ENCODE measurements at places on chromosomes 16 and 17. TPM values are rescaled to one million over a fixed set of nuclear protein-coding genes. Genes with fewer than 3 reads are reported as not detected.

PTX4 gene
- polyA plus RNA-seq = not detected

NXPH3 gene
- polyA plus RNA-seq = not detected

CCL17 gene
- polyA plus RNA-seq = not detected

SLC38A8 gene
- polyA plus RNA-seq = not detected

NAGLU gene
- polyA plus RNA-seq = 22.3 TPM

KCNH4 gene
- polyA plus RNA-seq = not detected

SCPEP1 gene
- polyA plus RNA-seq = 230 TPM

CLEC10A gene
- polyA plus RNA-seq = 0.82 TPM

HOXB7 gene
- not detected for polyA plus RNA-seq

PGAP6 gene
- 7.1 TPM for polyA plus RNA-seq

TMEM100 gene
- polyA plus RNA-seq = not detected

CHST6 gene
- polyA plus RNA-seq = not detected

ATP6V0C gene
- 88.5 TPM for polyA plus RNA-seq

CCL7 gene
- not detected for polyA plus RNA-seq

LPO gene
- polyA plus RNA-seq = not detected

MT1G gene
- polyA plus RNA-seq = not detected

TBC1D3E gene
- not detected for polyA plus RNA-seq

GP2 gene
- not detected for polyA plus RNA-seq

RASL10B gene
- polyA plus RNA-seq = not detected

NLRC3 gene
- polyA plus RNA-seq = 12.7 TPM

GFAP gene
- 0.66 TPM for polyA plus RNA-seq

OR2C1 gene
- polyA plus RNA-seq = not detected

MPP3 gene
- polyA plus RNA-seq = not detected

TM4SF5 gene
- not detected for polyA plus RNA-seq

OTOP3 gene
- not detected for polyA plus RNA-seq

CDH1 gene
- not detected for polyA plus RNA-seq

KCNJ2 gene
- polyA plus RNA-seq = not detected

KRTAP9-7 gene
- not detected for polyA plus RNA-seq

KRTAP4-6 gene
- 2.0 TPM for polyA plus RNA-seq

COPZ2 gene
- 2.5 TPM for polyA plus RNA-seq

HSD17B1 gene
- polyA plus RNA-seq = 0.65 TPM

TMEM114 gene
- polyA plus RNA-seq = not detected

CLEC19A gene
- not detected for polyA plus RNA-seq

TERB1 gene
- polyA plus RNA-seq = not detected

SLC35G6 gene
- polyA plus RNA-seq = not detected

Measured in naive B cell (primary cell).